MM.1S (cell line): ENCODE measurements at places on chromosomes 2 and 18.

- no peak for DNase-seq
Observed at GRCh38 chr2:161990741-161991140, 83.3 kb downstream of the DPP4 start.

DNA sequence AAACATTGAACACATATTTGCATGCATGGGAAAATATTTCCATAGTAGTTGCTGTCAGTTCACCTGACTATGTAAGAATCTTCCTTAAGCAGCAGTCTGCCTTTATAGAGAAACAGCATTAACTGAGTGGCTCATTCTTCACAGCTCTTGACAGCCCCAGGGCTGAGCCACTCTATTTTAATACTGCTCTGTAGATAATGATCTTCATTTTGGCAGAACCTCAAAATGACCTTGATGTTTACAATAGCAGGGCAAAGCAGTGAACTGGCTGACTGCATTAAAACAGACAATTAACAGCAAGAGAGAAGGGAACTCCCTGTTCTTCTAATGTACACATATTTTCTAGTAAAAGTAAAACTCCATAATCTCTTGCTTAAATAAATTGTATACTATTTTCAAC lies 580.6 kb upstream of the SOX11 start:
- no peak for DNase-seq

- DNase-seq = no peak
Observed at GRCh38 chr2:45096996-45097395, 87.7 kb upstream of the SIX2 start.

- no peak for DNase-seq
Observed at GRCh38 chr2:4144731-4145130, 441.4 kb downstream of the DCDC2C start.

GRCh38 chr18:45357686-45358470 lies 257.4 kb upstream of the SLC14A2 start:
- DNase-seq = no peak

GRCh38 chr2:142495141-142495540 lies 364.3 kb upstream of the LRP1B start:
- DNase-seq = peak; percentile 61

- no peak for DNase-seq
Observed at GRCh38 chr2:223082706-223083105, 30.7 kb downstream of the KCNE4 start.

DNA sequence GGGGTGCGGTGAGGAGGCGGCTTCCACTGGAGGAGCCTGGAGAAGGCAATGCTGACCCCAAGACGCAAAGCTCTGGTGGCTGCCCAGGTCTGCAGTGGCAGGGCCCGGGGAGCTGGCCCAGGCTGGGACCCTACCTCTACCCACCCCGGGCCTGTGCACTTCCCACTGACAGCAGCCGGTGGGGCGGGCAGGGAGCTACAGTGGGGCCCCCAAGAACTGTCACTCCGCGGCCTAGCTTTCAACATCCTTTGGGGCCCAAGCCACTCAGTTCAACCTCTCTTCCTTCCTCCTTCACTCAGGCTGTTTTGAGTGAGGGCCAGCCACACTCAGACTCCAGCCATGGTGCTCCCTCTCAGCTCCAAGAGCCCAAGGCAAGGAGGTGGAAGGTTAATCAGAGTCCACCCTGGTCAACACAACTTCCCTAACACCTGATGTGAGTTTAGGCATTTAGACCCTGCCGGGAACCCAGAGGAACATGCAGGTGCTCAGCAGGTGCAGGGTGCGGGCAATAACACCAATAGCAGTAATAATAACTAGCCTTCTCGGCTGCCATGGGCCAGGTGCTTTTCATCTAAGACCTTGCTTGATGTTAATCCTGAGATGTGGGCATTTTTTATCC lies 93.6 kb downstream of the ZFP36L2 start:
- no peak for DNase-seq

- peak; percentile 10 for DNase-seq
Observed at GRCh38 chr18:67359873-67360838, 156.4 kb downstream of the DSEL start.

DNA sequence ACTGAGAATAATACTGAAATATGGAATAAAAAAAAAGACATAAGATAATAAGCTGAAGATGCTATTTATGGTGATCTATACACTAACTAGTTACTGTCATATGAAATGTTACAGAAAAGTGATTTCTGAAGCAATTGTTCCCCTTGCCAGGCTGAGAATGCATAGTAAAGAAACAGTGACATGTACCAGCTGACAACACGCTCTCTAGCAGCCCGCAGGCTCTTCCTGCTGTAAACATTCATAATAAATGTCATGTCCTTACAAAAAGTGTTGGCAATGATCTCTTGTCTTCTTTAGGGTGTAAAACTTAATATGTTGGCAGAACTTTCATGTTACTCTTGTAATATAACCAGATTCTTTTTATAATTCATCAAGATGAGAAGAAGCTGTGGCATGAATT lies 1171.3 kb downstream of the DSC3 start:
- no peak for DNase-seq

- DNase-seq = peak; percentile 96
Observed at GRCh38 chr2:238259061-238260020, 19.5 kb upstream of the HES6 start.

DNA sequence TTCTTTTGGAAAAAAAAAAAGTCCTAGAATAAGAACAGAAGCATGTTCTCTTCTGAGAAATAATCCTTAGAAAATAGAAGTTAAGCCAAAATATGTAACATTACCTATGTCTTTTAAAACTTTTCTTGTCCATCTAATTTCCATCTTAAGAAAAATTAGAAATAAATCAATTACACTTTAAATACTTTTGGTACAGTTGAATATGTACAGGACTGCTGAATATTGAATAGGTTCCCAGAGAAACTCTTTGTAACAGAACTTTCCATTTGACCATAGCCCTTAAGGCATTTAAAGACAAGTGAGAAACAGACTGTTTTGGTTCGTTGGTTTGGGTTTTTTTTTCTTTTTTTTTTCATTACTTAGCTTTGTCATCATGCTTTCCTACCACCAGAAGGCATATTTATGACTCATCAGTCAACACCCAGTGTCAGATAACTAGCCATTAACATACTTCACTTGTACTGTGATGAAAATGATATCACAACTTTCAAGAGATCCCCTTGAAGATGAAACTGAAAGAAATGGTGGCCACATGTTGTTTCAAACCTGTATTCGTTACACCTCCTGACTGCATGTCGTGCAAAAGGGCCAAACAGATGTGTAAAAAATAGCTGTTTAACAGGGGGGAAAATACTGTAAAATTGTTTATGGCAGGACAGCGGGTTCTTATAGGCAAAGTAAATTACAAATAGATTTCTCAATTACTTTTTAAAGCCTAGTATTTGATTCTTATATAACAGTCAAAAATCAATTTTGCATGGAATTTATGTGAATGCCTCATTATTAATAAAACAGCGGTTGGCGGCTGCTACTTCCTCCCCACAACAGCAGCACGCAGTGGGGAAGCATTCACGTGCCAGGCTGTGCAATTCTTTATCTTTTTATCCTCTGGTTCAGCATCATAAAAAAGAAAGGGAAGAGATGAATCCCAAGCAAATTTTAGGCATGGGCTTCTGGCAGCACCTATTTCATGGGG lies 280.7 kb upstream of the HNRNPA3 start:
- peak; percentile 95 for DNase-seq

GRCh38 chr2:140701726-140702125 lies 1429.1 kb downstream of the LRP1B start:
- DNase-seq = no peak

GRCh38 chr2:219469186-219469724 lies 29.4 kb upstream of the GMPPA start:
- DNase-seq = no peak

- no peak for DNase-seq
Observed at GRCh38 chr2:172211512-172211911, 108.8 kb upstream of the DLX2 start.

DNA sequence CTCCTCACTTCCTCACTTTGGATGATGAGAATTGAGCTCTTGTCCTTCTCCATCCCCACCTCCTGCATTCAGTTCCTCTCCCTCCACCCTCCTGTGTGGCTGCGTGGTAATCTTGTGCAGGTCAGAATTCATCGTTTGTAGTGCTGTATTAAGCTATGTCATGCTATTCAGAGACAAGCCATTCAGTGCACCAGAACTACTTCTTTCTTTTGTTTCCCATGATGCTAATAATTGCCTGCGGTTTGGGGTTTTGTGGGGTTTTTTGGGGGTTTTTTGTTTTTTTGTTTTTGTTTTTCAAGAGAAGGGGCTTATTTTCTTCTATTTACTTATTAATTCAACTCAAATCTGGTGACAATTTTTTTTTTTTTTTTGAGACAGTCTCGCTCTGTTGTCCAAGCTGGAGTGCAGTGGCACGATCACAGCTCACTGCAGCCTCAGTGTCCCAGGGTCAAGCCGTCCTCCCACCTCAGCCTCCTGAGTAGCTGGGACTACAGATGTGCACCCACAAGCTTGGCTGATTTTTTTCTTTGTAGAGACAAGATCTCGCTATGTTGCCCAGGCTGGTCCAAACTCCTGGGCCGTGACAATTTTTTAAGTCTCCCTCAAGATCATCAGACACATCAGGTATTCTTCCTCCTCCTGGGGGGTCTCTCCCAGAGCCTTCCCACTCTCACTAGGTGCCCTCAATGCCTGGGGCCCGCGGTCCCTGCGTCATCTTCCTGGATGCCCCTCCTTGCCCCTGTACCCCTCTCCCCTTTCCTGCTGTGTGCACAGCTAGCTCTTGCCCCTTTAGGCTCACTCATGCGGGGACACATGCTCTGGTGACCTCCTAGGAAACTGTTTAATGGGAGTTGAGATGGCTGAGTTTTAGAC lies 37.8 kb downstream of the MAL start:
- DNase-seq = no peak

GRCh38 chr2:71503837-71504236 lies 50.5 kb downstream of the DYSF start:
- no peak for DNase-seq

DNA sequence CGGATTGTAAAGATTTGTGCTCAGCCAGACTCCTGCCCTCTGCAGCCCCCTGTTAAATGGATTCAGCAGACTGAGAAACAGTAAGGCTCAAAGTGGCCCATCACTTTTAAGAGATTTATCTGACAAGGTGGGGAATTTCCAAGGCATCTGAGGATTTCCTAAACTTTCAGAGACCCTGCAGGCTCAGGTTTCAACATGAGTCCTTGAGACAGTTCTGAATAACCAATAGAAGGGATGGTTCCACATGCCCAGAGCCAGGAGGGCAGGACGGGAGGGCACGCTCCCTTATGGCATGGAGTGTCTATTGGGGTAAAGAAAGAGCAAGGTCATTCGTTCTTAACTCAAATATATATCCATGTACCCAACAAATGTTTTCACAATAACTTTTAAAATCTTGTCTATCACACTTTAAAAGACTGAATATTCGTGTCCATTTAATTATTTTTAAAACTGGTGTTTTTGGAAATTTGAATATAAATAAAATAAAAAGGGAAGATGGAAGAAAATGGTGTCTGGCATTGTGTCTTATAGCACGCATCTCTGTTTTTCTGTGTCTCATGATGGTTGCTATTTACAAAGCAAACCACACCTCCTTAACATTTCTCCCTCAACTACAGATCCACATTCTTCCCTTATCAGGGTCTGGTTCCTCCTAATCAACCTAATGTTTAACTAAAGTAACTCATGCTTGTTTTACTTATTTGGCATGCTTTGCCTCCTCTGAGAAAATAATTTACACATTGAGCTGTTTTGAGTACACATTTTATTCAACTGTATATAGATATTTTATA lies 56.0 kb upstream of the DSG1 start:
- DNase-seq = no peak

DNA sequence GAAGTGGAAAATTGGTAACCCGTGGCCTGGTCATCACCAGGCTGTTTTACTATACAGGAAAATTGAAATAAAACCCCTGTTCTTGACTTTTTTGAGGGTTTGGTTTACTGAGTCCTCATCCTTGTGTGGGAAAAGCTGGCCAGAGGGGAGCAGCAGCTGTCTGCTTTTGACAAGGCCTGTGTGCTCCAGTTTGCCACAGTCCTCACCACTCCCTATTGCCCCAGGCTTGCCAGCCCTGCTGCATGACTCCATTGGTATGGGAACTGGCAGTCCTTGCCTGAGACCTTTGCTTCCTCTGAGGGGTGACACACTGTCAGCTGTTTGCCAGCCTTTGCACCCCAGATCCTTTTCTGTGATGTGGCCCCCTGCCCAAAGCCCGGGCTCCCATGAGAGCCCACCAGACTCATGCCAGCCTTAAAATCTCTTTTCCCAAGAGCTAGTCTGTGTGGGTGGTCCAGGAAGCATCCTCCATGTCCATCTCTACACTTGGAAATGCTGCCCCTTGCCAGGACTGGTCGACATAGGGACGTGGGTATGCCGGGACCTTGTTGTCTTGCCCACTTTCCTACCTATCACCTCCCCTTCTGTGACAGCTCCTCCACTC lies 39.0 kb downstream of the GLI2 start:
- DNase-seq = no peak

GRCh38 chr18:63701952-63702351 lies 808 bp upstream of the SERPINB11 start:
- DNase-seq = no peak

DNA sequence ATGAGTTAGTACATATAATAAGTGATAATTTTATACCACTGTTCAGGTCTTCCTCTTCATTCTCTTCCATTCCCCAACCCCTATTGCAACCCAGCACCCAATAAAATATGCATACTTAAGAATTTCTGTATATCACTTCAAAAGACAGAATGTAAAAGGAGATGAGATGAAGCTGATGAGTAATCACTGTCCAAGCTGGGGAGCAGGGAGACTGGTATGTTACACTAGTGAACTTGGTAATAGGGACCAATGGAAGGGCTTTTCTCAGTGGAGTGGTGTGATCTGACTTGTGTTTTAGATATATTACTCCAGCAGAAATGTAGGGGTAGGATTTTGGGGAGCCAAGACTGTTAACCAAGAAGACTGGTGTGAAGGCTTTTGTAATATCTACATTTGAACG lies 18.0 kb upstream of the ARHGAP28 start:
- DNase-seq = no peak

- DNase-seq = no peak
Observed at GRCh38 chr2:30106543-30106942, 40.3 kb upstream of the YPEL5 start.

DNA sequence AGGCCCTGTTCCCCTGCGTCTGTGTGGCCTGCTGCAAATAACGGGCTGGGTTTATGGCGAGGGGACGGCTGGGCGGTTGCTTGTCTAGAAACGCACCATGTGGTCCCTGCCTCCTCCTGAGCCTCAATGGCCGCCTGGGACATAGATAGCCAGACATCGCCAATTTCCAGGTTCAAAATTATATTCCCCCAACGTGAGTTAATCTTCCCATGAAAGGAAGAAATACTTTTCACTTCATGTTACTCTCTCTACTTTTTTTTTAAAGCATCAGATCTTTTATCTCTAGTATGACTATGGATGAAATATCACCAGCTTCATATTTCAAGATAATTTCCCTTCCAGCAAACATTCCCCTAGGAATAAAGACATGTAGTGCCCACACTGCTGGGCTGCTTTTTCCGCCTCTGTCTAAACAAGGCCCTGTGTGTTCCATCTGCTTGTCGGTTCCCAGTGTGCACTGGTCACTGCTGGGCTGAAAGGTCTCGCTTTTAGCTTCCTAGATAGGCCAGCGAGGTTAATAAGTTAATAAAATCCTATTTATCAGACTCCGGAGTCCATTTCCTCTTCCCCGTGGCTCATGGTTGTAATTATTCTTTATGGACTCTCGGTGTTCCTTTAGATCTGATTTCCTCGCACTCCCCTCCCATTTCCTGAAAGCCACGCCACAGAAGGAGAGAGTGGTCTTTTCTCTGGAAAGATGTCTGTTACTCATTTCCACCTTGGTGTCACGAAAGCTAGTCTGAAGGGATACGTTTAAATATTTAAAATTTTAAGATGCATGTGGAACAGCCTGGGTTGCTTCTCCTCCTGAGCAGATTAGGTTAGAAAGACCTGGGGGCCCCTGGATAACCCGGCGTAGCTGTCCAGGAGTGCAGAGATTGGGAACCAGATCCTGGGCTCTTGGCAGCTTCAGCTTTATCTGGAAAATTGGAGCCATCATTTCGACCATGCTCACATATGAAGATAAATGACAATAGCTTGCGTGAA lies 196.6 kb upstream of the COPS8 start:
- DNase-seq = no peak
